Osteoblast (primary cell): ENCODE measurements at places on chromosomes 1 and 21. TPM values are rescaled to one million over a fixed set of nuclear protein-coding genes. Genes with fewer than 3 reads are reported as not detected.

The CFHR1 gene
- total RNA-seq = not detected in 2 replicates

DNA sequence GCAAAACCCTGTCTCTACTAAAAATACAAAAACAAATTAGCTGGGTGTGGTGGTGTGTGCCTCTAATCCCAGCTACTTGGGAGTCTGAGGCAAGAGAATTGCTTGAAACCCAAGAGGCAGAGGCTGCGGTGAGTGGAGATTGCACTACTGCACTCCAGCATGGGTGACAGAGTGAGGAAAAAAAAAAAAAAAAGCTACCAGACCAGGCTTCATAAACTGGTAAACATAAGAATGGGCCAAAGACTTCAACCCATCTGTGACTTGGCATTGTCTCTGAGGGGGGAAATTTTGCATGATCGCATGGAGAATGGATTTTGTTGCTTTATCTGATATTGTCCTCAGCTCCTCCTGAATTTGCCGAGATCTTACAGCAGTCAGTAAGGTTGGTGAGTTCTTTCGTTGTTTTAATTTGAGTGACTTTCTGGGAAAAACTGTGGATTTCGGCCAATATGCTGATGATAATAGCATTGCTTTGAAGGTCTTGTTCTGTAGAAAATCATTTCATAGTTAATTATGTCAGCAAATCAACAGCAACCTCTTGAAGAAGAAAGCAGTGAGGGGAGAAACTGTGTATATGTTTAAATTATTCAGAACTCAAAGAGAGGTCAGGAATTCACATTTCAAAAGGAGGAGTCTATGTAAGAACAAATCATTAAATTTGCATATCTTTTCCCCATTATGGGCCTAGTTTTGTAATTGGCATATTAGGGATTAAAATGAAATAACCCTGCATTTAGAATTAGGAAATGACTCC lies 13.1 kb downstream of the FGGY start:
- DNase-seq = no peak
- H3K4me1 ChIP-seq = no peaks in the 10 kb centered on the region
- H3K27ac ChIP-seq = no peak overlapping the region
- H3K27me3 ChIP-seq = no peaks in the 10 kb centered on the region
- H3K4me3 ChIP-seq = no peak overlapping the region

The ERRFI1 gene
- 60.4 and 69.5 TPM in 2 replicates for total RNA-seq

GRCh38 chr1:191714845-191715244 lies 443.4 kb upstream of the RGS18 start:
- no peak overlapping the region for H3K27ac ChIP-seq
- H3K36me3 ChIP-seq = no peaks in the 10 kb centered on the region
- no peaks in the 10 kb centered on the region for H3K27me3 ChIP-seq
- no peaks in the 10 kb centered on the region for H3K4me1 ChIP-seq
- no peak for DNase-seq

DNA sequence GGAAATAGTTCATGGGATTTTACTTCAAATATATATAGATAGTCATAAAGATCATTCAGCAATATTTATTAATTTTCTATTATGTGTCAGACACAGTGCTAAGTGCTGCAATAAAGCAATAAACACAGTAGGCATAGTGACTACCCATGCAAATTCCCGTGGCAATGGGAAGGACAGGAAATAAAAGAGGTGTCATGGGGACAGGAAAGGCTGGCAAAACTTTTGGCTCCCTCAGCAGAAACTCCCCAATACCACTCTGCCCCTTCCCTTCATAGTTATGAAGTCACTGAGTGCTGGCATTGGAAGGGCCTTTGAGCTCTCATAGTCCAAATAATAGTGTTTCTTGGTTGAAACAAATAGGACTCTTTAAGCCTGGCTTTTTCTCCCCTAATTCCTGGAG lies 104.4 kb upstream of the DPT start:
- H3K4me1 ChIP-seq = no peaks in the 10 kb centered on the region
- H3K36me3 ChIP-seq = no peaks in the 10 kb centered on the region
- H3K27me3 ChIP-seq = no peaks in the 10 kb centered on the region
- no peak for DNase-seq
- no peak overlapping the region for H3K4me3 ChIP-seq

- H3K27me3 ChIP-seq = no peaks in the 10 kb centered on the region
- H3K4me1 ChIP-seq = no peaks in the 10 kb centered on the region
- no peak for DNase-seq
- H3K27ac ChIP-seq = no peak overlapping the region
Observed at GRCh38 chr1:164662462-164662861, 103.5 kb downstream of the PBX1 start.

GRCh38 chr1:166927701-166928100 lies 47.6 kb downstream of the ILDR2 start:
- no peak overlapping the region for H3K4me3 ChIP-seq
- H3K4me1 ChIP-seq = peaks cover 9% of the 10 kb centered on the region
- no peak for DNase-seq
- no peak overlapping the region for H3K27ac ChIP-seq

- H3K27me3 ChIP-seq = no peaks in the 10 kb centered on the region
- no peak overlapping the region for H3K4me3 ChIP-seq
- no peaks in the 10 kb centered on the region for H3K4me1 ChIP-seq
- no peak for DNase-seq
- no peak overlapping the region for H3K27ac ChIP-seq
Observed at GRCh38 chr1:53878492-53879105, 11.0 kb downstream of the YIPF1 start.

- DNase-seq = peak; percentile 95
- no peak overlapping the region for H3K4me3 ChIP-seq
- H3K4me1 ChIP-seq = peaks cover 3% of the 10 kb centered on the region
- no peak overlapping the region for H3K27ac ChIP-seq
- no peaks in the 10 kb centered on the region for H3K36me3 ChIP-seq
Observed at GRCh38 chr1:39816415-39817090, 27.9 kb upstream of the BMP8B start.

The NUP210L gene
- total RNA-seq = under 0.01 TPM in 2 replicates

DNA sequence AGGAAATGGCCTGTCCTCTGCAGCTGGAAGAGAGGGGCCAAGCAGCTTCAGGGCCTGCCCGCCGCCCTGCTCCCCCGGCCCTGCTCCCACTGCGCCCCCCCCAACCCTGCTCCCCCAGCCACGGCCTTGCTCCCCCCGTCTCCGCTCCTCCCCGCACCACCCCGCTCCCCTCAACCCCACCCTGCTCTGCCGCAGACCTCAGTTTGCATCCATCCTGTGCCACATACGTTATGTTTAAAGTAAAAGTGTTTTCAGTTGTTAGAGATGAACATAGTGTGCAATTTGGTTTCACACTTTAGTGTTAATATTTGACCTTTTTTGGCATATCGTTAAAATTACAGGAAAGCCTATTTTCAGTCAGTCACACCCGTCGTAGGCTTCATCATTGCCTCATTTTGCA lies 34.1 kb upstream of the DIP2A start:
- no peak overlapping the region for H3K27ac ChIP-seq
- peak; percentile 58 for DNase-seq
- no peak overlapping the region for H3K4me3 ChIP-seq
- H3K27me3 ChIP-seq = no peaks in the 10 kb centered on the region
- H3K36me3 ChIP-seq = peaks cover 17% of the 10 kb centered on the region
- no peaks in the 10 kb centered on the region for H3K4me1 ChIP-seq

GRCh38 chr1:3259020-3259419 lies 190.0 kb downstream of the PRDM16 start:
- no peak overlapping the region for H3K4me3 ChIP-seq
- H3K27ac ChIP-seq = no peak overlapping the region
- no peaks in the 10 kb centered on the region for H3K27me3 ChIP-seq
- H3K36me3 ChIP-seq = no peaks in the 10 kb centered on the region

The TAS1R1 gene
- total RNA-seq = under 0.01 and 0.29 TPM in 2 replicates

The TNNI3K gene
- 0.59 and 0.72 TPM in 2 replicates for total RNA-seq

The NOS1AP gene
- total RNA-seq = under 0.01 TPM in 1 of 2 replicates, not detected in the other

- H3K4me3 ChIP-seq = no peak within 1 kb of the TSS
- no peaks in the 10 kb centered on the region for H3K36me3 ChIP-seq
- H3K4me1 ChIP-seq = no peaks in the 10 kb centered on the region
- H3K27ac ChIP-seq = no peak within 1 kb of the TSS
- no peaks in the 10 kb centered on the region for H3K27me3 ChIP-seq
Observed at GRCh38 chr1:11046625-11047365, at the start of gene MASP2. TSS of gene MASP2 (minus strand) at chr1:11047239. CDS start at chr1:11047207, 32 bp downstream.
